ENCODE measurements at places on chromosomes 1 and 21.

- no peak for DNase-seq
Observed at GRCh38 chr21:42677339-42678321, 24.2 kb downstream of the PDE9A start.

GRCh38 chr1:154104433-154105082 is 50.3 kb downstream of the NUP210L start:
- no peak for DNase-seq

- DNase-seq: no peak
Observed at GRCh38 chr1:153655333-153655732, 3.2 kb upstream of the SNAPIN start.

- DNase-seq: no peak
Observed at GRCh38 chr1:27132147-27132546, 22.8 kb downstream of the SLC9A1 start.

DNA sequence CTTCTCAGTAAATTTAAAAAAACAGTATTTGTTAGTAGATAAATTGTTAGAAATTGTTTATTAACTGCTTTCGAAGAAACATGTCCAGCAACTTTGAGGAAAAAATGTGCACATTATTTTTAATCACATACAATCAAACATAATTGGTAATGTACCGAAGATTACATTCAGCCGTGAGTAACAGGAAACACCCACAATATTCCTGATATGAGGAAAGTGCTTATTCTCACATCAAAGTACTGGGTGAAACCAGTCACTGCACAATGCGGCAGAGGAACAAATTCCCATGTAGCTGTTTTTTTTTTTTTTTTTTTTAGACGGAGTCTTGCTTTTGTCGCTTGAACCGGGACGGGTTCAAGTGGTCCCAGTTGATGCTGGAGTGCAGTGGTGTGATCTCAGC is 9.7 kb downstream of the ACBD3 start:
- no peak for DNase-seq

GRCh38 chr1:59342801-59343575 is 46.1 kb downstream of the FGGY start:
- no peak for DNase-seq

GRCh38 chr1:52668711-52669110 is 29.4 kb downstream of the COA7 start:
- DNase-seq: no peak

DNA sequence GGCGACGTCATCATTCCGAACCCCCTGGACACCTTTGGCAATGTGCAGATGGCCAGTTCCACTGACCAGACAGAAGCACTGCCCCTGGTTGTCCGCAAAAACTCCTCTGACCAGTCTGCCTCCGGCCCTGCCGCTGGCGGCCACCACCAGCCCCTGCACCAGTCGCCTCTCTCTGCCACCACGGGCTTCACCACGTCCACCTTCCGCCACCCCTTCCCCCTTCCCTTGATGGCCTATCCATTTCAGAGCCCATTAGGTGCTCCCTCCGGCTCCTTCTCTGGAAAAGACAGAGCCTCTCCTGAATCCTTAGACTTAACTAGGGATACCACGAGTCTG is 10.0 kb downstream of the PROX1 start:
- no peak for DNase-seq

DNA sequence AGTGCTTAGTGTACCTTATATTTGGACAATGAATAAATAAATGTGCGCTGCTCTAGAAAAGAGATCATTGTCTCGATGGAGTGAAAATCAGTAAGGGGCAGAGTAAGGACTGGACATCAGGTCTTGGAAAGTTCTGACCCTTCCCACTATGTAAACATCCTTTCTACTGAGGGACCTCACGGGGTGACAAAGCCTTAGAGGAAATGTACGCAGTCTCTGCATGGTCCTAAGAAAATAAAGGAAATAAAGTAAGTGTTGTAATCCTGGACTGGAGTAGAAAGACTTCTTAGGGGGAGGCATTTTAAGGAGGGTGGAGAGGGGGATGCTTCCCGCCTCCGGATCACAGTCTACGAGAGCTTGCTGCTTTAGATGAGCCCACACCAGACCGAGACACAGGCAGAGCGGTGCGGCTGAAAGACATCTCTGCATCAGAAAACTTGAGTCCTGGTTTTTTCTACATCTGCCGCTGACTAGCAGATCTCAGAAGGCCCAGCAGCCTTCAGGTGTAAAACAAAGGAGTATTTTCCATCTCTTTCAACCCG is 22.3 kb upstream of the GPR137B start:
- DNase-seq: no peak

GRCh38 chr1:38433084-38433722 is 386.6 kb upstream of the POU3F1 start:
- DNase-seq: no peak

- DNase-seq: no peak
Observed at GRCh38 chr1:203043830-203044545, 17.7 kb downstream of the PPFIA4 start.

- DNase-seq: no peak
Observed at GRCh38 chr1:49052102-49052501, 275.4 kb upstream of the BEND5 start.

- no peak for DNase-seq
Observed at GRCh38 chr1:7885513-7886404, 32.9 kb upstream of the UTS2 start.

- no peak for DNase-seq
Observed at GRCh38 chr1:91783423-91784170, 102.4 kb downstream of the TGFBR3 start.

GRCh38 chr1:222195857-222196256 is 352.0 kb downstream of the HHIPL2 start:
- DNase-seq: no peak

DNA sequence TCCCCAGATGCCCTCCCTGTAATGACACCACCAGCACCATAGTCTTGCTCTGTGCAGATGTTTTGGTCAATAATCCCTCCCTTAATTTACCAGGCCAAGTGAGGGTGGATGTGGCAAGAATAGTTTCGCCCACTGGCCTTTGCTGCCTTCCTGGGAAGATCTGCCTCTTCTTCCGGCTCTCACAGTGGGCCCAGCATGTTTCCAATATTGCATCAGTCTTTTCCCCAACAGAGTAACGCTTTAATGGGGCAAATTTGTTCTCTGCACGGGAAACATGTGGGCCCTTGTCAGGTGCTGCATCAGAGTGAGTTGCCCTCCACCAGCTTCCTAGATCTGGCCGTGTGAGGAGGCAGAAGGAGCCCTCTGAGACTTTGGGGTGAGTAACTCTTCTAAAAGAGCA is 12.0 kb upstream of the ALX3 start:
- no peak for DNase-seq

GRCh38 chr1:219283541-219283940 is 109.9 kb downstream of the LYPLAL1 start:
- no peak for DNase-seq

DNA sequence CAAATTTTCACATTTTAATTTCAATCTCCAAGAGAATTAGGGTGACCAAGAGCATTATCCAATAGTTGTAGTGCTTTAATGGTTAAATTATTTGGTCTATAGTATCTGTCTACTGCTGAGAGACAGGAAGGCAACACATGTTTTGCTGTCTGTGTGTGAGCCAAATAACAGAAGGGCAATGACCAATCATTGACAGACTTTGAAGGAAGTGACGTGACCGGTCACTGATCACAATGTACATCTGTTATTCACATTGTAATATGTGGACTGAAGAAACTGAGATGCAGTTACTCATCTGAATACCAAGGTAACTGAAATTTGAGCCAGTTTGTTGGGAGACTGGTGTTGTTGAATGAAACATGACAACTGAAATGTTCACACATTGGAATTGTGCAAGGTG is 196.7 kb downstream of the LRRC40 start:
- no peak for DNase-seq

GRCh38 chr1:195806060-195806459 is 802.2 kb downstream of the KCNT2 start:
- DNase-seq: no peak

DNA sequence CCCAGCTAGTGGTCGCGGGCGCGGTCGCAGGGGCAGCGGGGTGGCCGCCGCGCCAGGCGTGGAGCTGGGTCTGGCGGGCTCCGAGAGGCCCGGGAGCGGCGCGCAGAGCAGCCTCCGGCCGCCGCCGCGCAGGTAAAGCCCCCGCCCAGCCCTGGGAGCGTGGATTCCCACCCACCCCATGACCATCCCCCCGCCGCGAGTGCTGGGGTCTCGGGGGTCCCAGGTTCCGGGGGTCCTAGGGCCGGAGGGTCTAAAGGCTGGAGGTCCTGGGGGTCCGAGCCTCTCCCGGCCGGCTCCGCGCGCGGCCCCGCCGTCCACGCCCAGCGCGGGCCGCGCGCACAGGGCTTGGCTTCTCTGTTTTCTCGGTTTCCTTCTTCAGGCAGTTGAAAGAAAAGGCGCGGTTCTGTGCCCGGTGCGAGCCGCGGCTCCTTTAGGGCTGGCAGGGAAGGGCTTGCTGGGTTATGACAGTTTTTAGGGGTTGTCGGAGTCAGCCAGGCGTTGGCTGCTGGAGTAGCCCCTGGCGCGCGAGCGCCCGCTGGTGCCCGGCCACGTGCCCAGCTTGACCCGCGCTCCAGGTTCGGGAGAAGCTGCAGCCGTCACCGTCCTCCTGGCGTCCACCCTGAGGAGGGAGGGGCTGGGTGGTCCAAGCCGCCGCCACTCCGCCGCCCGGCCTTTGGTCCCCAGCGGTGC is 359 bp downstream of the LRRC3 start:
- peak; percentile 5 for DNase-seq

DNA sequence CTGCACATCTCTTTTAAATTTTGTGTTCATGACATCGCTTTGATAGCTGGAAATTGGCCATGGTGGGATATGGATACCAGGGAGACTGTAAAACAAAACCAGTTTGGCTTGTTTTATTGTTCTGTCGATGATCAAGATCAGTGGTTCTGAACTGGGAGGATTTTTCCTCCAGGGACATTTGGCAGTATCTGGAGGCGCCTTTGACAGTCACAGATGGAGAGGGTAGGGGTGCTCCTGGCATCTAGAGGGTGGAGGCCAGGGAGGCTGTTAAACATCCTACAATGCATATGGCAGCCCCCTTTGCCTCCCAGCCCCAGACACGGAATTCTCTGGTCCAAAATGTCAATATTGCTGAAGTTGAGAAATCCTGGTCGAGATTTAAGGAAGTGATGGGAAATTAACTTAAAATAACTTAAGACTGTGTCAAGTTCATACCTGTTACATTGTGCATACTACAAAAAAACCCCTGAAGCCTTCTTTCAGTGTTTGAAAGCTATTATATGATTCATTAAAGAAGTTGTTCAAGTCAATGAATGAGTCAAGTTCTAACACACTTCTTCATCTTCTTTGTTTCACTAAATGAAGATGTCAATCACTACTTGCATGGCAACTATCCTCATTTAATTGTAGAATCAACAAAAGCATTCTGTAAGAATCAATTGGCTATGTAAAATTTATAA is 150.9 kb downstream of the KCNJ6 start:
- DNase-seq: no peak

DNA sequence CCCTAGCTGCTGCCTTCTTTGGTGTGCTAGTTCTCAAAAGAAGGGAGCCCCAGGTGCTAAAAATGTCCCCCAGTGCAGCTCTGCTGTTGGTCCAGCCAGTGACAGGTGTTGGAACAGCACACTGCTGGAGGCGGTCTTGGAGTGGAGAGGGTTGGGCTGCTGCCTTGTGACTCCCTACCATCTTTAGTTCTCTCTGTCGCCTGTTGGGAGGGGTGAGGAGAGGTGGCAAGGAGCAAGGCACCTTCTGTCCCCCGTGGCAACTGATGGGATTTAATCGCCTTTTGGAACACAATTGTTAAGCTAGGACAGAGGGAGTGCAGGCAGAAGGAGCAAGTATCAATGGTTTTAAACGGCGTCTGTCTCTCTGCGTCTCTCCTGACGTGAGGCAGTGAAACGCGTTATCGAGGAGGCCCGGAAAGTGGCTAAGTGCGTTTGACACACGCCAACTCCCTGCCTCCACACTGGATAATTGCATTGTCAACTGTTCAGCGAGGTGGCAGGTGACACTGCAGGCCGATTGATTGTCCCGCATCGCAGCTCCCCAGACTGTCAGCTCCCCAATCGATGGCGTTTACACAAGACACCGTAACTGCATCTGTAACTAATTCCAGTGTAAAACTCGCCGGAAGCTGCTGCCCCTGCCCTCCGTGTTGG is 34.0 kb downstream of the TMEM53 start:
- DNase-seq: no peak

DNA sequence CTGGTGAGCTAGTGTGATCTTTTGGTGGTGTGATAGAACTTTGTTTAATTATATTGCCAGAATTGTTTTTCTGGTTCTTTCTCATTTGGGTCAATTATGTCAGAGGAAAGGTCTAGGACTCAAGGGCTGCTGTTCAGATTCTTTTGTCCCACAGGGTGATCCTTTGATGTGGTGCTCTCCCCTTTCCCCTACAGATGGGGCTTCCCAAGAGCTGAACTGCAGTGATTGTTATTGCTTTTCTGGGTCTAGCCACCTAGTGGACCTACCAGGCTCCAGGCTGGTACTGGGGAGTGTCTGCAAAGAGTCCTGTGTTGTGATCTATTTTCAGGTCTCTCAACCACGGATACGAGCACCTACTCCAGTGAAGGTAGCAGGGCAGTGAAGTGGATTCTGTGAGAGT is 25.9 kb upstream of the CD84 start:
- no peak for DNase-seq

GRCh38 chr1:48181669-48182367 is 40.7 kb upstream of the SLC5A9 start:
- DNase-seq: no peak

DNA sequence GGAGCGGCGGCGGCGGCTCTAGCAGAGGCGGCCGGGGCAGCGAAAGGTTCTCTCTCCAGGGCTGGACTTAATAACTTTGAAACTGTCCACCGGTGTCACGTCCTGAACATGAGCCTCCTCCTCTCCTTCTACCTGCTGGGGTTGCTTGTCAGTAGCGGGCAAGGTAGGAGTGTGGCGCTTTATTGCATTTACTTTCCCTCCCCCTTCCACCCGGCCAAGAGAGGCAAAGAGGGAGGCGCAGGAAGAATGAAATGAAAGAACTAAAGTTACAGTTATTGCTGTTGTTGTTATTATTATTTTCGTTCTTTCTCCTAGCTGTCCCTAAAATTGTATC is 214 bp downstream of the NCAM2 start:
- no peak for DNase-seq

Data from stimulated activated CD8-positive, alpha-beta memory T cell treated with anti-CD3 and anti-CD28 coated beads, Interleukin-12 subunit alpha, Interleukin-12 subunit beta, amount 100 ng/mL, for 4 hours (primary cell).